Right atrium auricular region (tissue), 2 donors: ENCODE measurements at places on chromosomes 6 and 20. TPM values are rescaled to one million over a fixed set of nuclear protein-coding genes. Genes with fewer than 3 reads are reported as not detected.

The TSHZ2 gene
- total RNA-seq, result 3.3 TPM

The TULP1 gene
- not detected for total RNA-seq

The SCRT2 gene
- not detected for total RNA-seq

The COL11A2 gene
- total RNA-seq, result 1.5 TPM

The GRM1 gene
- 0.07 TPM for total RNA-seq

The FAM217A gene
- total RNA-seq, result not detected

The FRS3 gene
- 2.6 TPM for total RNA-seq

The MMP24 gene
- 2.2 TPM for total RNA-seq

The FAM83C gene
- not detected for total RNA-seq

The TSPO2 gene
- total RNA-seq, result not detected

DNA sequence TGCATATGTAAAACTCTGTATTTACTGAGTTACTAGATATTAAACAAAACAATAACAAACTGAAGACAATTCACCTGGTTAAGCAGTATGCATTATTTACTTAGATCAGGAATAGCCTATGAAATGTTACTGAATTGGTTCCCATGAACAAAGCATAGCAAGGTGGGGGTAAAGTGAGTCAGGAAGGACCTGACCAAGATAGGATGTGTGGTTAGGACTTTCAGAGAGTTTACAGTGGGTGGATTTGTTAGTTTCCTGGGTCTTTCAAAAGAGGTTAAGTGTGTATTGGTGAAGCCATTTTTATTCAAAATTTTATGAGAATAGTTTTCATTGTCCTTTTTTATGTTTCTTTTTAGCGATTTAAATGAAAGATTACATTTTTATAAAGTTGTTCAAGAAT lies 32.9 kb downstream of the TBPL1 start:
- peaks cover 40% of the 10 kb centered on the region for H3K36me3 ChIP-seq
- no peaks in the 10 kb centered on the region for H3K27me3 ChIP-seq
- no peak overlapping the region for H3K4me3 ChIP-seq
- no peak for DNase-seq

- H3K27ac ChIP-seq, result no peak overlapping the region
- no peaks in the 10 kb centered on the region for H3K27me3 ChIP-seq
- no peak overlapping the region for H3K4me3 ChIP-seq
- no peaks in the 10 kb centered on the region for H3K4me1 ChIP-seq
Observed at GRCh38 chr6:156727715-156728385, 49.3 kb upstream of the ARID1B start.

DNA sequence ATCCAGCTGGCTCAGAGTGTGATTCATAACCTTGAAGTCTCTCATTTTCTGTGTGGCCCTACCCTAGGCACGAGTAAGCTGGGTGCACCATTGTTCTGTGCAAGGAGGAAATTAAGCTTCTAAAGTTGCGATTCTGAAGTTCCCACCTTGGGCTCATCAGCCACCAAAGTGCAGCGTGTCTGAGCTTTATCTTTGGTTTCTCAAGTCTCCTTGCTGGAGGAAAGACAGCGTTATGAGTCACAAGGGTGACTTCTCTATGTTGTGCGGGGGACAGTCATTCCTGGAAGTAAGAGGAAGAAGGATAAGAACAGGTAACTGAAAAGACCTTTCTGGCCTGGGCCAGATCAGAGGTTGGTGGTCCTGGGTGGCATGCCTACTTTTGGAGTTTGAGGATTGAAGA lies 16.8 kb downstream of the MRAP2 start:
- DNase-seq, result no peak
- H3K36me3 ChIP-seq, result no peaks in the 10 kb centered on the region
- H3K4me3 ChIP-seq, result no peak overlapping the region
- H3K4me1 ChIP-seq, result peaks cover 15% of the 10 kb centered on the region

GRCh38 chr20:62860924-62861691 lies 514 bp downstream of the TCFL5 start:
- H3K27me3 ChIP-seq, result no peaks in the 10 kb centered on the region
- H3K27ac ChIP-seq, result no peak overlapping the region
- DNase-seq, result no peak
- peak overlapping the region; percentile 35 for H3K4me3 ChIP-seq

- H3K27me3 ChIP-seq, result no peaks in the 10 kb centered on the region
- H3K4me3 ChIP-seq, result no peak overlapping the region
- no peak overlapping the region for H3K27ac ChIP-seq
- no peaks in the 10 kb centered on the region for H3K36me3 ChIP-seq
Observed at GRCh38 chr6:136365776-136366354, 76.2 kb upstream of the BCLAF1 start.

DNA sequence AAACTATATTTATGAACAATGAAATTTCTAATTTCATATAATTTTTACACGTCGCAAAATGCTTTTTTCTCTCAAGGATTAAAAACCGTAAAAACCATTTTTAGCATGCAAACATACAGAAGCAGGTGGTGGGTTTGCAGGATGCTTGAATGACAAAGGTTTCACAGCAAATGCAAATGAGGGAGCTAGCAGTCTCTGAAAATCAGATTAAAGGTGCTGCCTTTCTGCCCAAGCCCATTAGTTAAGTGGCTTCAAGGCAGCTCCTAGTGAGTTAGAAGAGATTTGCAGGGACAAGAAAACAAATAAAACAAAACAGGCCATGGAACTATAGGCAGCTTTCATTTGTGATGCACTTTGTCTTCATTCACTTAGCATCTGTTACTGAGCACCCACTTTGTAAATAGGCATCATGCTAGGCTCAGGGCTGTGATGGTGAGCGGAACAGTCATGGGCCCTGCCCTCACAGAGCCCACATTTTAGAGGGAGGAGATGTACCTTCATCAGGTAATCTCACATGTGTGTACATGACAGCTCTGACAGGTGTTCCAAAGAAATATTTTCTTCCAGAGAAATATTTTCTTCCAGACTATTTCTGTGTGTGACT lies 29.5 kb downstream of the NAPB start:
- no peaks in the 10 kb centered on the region for H3K27me3 ChIP-seq
- H3K36me3 ChIP-seq, result peaks cover 42% of the 10 kb centered on the region
- H3K4me1 ChIP-seq, result no peaks in the 10 kb centered on the region
- no peak overlapping the region for H3K27ac ChIP-seq

DNA sequence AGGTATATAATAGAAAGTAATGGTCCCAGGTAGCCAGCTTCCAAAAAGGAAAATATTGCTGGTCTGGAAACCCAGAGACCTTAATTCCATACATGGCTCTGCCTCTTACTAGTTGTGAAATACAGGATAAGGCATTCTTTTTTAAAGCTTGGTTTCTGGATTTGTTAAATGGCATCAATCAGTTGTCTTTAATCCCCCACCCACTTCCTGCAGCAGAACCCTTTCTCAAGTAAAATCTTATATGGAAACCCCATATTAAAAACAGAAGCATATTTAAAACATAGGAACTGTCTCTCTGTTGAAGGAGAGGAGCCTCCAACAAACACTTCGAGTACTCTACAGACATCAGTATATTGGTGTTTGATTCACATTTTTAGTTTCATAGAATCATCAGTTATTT lies 6.2 kb upstream of the LCA5 start:
- no peaks in the 10 kb centered on the region for H3K27me3 ChIP-seq
- H3K27ac ChIP-seq, result no peak overlapping the region
- H3K36me3 ChIP-seq, result no peaks in the 10 kb centered on the region
- H3K4me1 ChIP-seq, result peaks cover 28% of the 10 kb centered on the region
- no peak for DNase-seq

GRCh38 chr20:38843346-38843745 lies 37.8 kb downstream of the PPP1R16B start:
- H3K4me3 ChIP-seq, result no peak overlapping the region
- H3K27ac ChIP-seq, result no peak overlapping the region
- H3K4me1 ChIP-seq, result no peaks in the 10 kb centered on the region

DNA sequence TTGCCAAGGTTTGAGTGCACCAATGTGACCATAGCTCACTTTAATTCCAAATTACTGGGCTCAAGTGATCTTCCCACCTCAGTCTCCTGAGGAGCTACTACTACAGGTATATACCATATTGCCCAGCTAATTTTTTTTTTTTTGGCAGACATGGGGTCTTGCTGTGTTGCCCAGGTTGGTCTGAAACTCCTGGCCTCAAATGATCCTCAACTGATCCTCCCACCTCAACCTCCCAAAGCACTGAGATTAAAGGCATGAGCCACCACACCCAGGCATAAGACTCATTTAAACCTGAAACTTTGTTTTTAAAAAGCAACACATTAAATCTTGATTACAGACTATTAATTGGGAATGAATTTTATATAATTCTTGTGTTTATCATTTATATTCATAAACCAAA lies 67.7 kb downstream of the ARHGAP18 start:
- no peaks in the 10 kb centered on the region for H3K27me3 ChIP-seq
- no peak overlapping the region for H3K4me3 ChIP-seq
- no peak overlapping the region for H3K27ac ChIP-seq
- H3K4me1 ChIP-seq, result peaks cover 45% of the 10 kb centered on the region
- H3K36me3 ChIP-seq, result no peaks in the 10 kb centered on the region
- DNase-seq, result no peak

DNA sequence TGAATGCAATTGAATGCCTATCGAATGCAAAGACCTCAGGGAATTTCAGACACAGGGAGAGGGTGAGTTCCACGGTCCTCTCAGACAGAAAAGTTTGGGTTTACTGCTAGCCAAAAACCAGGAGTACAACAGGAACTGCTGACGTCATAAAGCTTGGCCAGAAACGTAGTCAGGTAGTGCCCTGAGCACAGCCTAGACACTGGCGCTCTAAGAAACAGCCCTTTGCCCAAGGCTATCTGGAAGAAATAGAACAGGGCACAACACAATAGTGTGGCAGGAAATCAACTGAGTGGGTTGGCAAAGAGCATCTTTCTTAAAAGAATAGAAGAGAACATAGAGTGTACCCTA lies 58.0 kb downstream of the GFOD1 start:
- H3K4me1 ChIP-seq, result peaks cover 95% of the 10 kb centered on the region
- H3K36me3 ChIP-seq, result no peaks in the 10 kb centered on the region
- H3K27me3 ChIP-seq, result no peaks in the 10 kb centered on the region
- peak overlapping the region; percentile 91 for H3K27ac ChIP-seq
- no peak overlapping the region for H3K4me3 ChIP-seq

GRCh38 chr6:49582529-49582928 lies 32.1 kb downstream of the C6orf141 start:
- H3K36me3 ChIP-seq, result no peaks in the 10 kb centered on the region
- no peak overlapping the region for H3K4me3 ChIP-seq
- H3K27me3 ChIP-seq, result no peaks in the 10 kb centered on the region

DNA sequence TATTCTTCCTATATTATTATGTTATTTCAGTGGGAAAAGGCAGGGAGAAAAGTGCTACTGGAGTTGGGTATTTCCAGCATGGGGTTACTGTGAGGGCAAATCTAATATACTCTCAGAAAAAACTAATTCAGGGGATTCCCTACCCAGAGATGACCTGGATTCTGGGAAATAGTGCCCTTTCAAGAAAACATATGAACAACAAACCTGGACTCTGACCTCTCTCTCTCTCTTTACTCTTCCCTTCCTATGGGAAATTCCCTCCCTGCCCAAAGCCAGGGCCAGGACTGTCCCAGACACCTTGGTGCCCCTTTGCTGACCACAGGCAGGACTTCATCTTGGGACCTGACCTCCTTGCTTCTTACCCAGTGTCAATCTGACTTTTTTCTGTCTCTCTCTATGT lies 1.6 kb upstream of the UBD start:
- no peaks in the 10 kb centered on the region for H3K4me1 ChIP-seq
- H3K27ac ChIP-seq, result no peak overlapping the region
- H3K4me3 ChIP-seq, result no peak overlapping the region
- DNase-seq, result no peak
- no peaks in the 10 kb centered on the region for H3K27me3 ChIP-seq

DNA sequence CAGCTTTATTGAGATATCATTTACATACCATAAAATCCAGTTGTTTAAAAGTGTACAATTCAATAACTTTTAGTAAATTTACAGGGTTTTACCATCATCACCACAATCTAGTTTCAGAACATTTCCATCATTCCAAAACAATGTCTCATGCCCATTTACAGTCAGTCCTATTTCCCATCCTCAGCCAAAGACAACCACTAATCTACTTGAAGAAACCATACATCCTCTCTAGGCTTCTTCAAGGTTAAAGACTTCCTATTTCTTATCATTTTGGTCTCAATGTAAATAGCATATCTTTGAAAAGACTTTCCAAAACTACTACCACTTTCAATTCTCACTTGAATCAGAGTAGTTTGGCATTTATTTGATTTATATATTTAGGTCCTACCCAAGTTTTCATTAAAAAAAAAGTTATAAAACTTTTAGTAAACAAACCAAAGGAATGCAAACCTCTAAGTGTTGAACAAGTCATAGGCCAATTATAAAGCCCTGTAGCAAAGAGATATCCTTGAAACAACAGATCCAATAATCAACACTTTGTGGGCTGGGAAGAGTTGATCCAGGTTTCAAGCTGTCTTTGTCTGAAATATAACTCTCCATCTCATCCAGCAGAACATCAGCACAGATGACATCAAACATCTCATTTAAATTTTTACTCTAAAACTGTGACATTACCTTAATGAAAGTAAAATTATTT lies 211.3 kb upstream of the RUNX2 start:
- no peaks in the 10 kb centered on the region for H3K36me3 ChIP-seq
- no peak overlapping the region for H3K27ac ChIP-seq
- no peaks in the 10 kb centered on the region for H3K27me3 ChIP-seq
- no peak overlapping the region for H3K4me3 ChIP-seq
- no peaks in the 10 kb centered on the region for H3K4me1 ChIP-seq

DNA sequence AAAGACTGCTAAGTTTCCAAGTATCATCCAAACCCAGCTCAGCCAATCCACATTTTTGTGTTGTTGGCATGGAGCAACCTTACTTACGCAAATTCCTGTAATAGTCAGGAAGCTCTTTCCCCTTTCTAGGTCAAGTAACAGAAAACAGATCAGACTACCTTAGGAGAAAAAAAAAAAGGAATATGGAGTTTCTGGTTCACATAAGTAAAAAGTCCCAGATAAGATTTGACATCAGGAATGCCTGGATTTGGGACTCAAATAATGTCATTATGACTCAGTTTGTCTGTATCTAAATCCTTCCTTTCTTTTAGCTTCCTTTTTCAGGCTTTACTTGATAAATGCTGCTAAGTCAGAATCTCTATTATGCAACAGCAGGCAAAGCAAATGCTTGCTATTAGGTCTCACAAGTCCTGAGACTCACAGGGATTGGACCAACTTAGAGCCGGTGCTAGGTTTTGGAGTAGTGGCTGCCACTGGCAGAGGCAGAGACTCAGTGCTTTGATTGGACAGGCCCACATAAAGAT lies 44.5 kb downstream of the NCOA7 start:
- no peaks in the 10 kb centered on the region for H3K36me3 ChIP-seq
- H3K4me1 ChIP-seq, result no peaks in the 10 kb centered on the region
- no peak overlapping the region for H3K4me3 ChIP-seq
- peak; percentile 72 for DNase-seq
- H3K27ac ChIP-seq, result peak overlapping the region; percentile 68
- H3K27me3 ChIP-seq, result no peaks in the 10 kb centered on the region

- no peak for DNase-seq
- no peaks in the 10 kb centered on the region for H3K36me3 ChIP-seq
- no peak overlapping the region for H3K4me3 ChIP-seq
- H3K27ac ChIP-seq, result no peak overlapping the region
- no peaks in the 10 kb centered on the region for H3K27me3 ChIP-seq
Observed at GRCh38 chr6:137832110-137832509, 34.9 kb upstream of the TNFAIP3 start.
